Thoracic aorta (tissue), 2 donors: ENCODE measurements at places on chromosomes 4 and X. TPM values are rescaled to one million over a fixed set of nuclear protein-coding genes. Genes with fewer than 3 reads are reported as not detected.

The CT45A9 gene
- total RNA-seq: not detected

The CTAG1B gene
- total RNA-seq: not detected

The TMEM271 gene
- total RNA-seq: not detected

DNA sequence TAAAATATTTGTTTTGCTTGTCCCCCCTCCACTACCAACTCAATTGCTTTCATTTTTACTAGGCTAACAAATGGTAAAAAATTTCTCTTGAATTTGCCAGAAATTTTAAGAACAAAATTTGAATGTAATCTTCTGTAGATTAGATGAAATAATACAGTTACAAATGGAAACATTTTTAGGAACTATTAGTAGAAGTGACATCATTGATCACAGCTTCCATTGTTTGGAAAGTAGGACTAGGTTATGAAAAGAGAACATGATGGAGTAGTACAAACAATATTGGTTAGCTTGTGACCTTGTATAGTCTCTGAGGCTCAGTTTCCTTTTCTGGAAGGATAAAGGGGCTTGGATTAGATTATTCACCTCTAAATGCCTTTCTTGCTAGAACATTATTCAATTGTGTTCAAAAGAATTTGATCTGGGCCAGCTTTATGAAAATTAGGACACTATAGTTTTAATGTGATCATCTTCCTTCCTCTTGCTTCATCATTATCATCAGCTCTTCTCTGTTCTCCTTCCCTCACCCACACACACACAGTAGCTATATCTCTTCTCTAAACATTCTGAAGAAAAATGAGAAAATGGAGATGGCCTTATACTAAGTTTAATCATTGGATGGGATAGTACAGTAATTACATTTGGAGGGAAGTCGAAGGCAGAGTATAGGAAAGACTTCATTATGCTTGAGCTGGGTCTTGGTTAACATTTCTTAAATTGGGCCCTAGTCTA lies 9.9 kb downstream of the MTMR1 start:
- no peak for DNase-seq

- DNase-seq: no peak
Measured at GRCh38 chr4:127616898-127617297, 15.9 kb upstream of the INTU start.
